ENCODE measurements at places on chromosomes 6 and 20. TPM values are rescaled to one million over a fixed set of nuclear protein-coding genes. Genes with fewer than 3 reads are reported as not detected.

Gene POPDC3
- 10.1 TPM for total RNA-seq

Gene ARID1B
- total RNA-seq, result 137 TPM

DNA sequence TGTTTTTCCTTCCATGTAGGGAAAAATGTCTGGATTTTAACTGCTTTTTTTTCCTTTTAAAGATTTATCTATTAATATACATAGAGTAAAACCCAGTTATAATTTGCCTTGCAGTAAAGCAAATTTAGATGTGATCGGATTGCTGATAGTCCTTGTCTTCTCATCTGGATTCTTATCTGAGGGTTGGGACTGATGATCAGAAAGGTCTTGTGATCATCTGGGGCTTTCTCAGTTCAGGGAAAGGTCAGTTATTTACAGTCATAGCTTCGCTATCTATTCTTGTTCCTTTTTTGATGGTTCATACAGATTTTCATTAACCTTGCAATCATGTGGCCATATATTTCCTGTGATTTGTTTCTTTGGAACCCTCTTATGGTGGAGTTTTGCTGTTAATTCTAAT is 63.8 kb upstream of the CLDN20 start:
- peak overlapping the region; percentile 89 for H3K27ac ChIP-seq
- no peaks in the 10 kb centered on the region for H3K27me3 ChIP-seq
- peaks cover 33% of the 10 kb centered on the region for H3K4me1 ChIP-seq
- no peak for DNase-seq
- no peaks in the 10 kb centered on the region for H3K36me3 ChIP-seq

- no peak for DNase-seq
- no peak overlapping the region for H3K4me3 ChIP-seq
- peaks cover 1% of the 10 kb centered on the region for H3K36me3 ChIP-seq
- H3K4me1 ChIP-seq, result peaks cover 25% of the 10 kb centered on the region
Observed at GRCh38 chr6:166996406-166996805, 2.8 kb upstream of the CEP43 start.

Gene WFDC2
- 61.3 TPM for total RNA-seq

DNA sequence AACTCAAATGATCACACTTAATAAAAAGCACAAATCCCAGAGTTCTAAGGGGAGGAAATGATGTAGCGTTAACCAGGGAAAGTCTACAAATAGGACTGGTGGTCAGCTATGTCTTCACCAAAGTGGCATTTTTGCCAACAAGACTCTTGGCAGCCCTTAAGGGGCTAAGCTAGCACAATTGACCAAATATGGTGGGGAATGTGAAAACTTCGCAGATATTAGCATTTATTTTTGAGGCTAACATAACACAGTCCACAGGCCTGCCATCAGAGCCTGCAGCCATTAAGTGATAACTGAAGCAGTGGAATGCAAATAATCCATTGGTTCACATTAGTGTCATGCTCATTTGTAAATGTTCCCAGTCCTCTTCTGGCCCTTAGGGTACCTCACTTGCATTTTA is 274.6 kb downstream of the FOXC1 start:
- peaks cover 49% of the 10 kb centered on the region for H3K4me1 ChIP-seq
- H3K4me3 ChIP-seq, result no peak overlapping the region
- peak overlapping the region; percentile 96 for H3K27ac ChIP-seq
- no peaks in the 10 kb centered on the region for H3K27me3 ChIP-seq
- no peaks in the 10 kb centered on the region for H3K36me3 ChIP-seq

DNA sequence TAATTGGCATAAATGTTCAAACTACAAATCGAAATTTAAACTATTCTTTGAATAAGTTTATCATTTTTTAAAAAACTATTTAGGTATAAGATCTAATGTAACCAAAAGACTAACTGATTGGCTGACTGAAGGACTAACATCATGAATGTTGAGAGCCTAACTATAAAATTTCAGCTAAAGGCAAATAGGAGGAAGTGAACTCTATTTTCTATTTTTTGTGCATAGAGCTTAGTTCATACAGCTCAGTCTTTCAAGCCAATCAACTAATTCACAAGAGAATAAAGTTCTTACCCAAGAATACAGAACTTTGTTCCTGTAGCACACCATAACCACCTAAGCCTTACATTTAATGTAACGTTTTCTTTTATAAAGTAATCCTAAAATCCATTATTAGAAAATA is 46.3 kb upstream of the STXBP5 start:
- H3K4me3 ChIP-seq, result no peak overlapping the region
- H3K4me1 ChIP-seq, result no peaks in the 10 kb centered on the region
- H3K27ac ChIP-seq, result no peak overlapping the region
- no peaks in the 10 kb centered on the region for H3K36me3 ChIP-seq
- DNase-seq, result no peak

DNA sequence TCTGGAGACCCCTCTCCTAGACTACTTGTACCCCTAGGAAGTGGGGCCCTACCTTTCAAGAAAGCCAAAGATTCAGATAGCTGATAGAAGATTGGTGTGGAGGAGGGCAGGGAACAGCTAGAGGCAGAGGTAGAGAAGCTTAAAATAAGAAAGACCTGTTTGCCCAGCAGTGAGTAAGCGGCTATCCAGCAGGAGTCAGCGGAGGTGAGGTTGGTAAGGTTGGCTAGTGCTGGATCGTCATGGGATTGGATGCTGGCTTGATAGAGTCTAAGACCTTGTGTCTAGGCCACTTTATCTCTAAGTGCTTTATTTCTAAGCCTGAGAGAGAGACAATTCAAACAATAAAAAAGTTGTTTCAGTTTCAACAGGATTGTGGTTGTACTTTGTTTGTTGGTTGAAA is 19.1 kb downstream of the ANKS1A start:
- DNase-seq, result no peak
- peaks cover 2% of the 10 kb centered on the region for H3K36me3 ChIP-seq
- H3K4me1 ChIP-seq, result peaks cover 10% of the 10 kb centered on the region
- no peak overlapping the region for H3K27ac ChIP-seq
- H3K27me3 ChIP-seq, result no peaks in the 10 kb centered on the region
- no peak overlapping the region for H3K4me3 ChIP-seq

GRCh38 chr20:59392736-59393135 is 92.3 kb downstream of the EDN3 start:
- H3K27me3 ChIP-seq, result peaks cover 6% of the 10 kb centered on the region
- no peak overlapping the region for H3K27ac ChIP-seq
- no peak for DNase-seq
- peaks cover 4% of the 10 kb centered on the region for H3K4me1 ChIP-seq

- H3K4me1 ChIP-seq, result peaks cover 50% of the 10 kb centered on the region
- DNase-seq, result no peak
- H3K27me3 ChIP-seq, result no peaks in the 10 kb centered on the region
Observed at GRCh38 chr20:44961011-44961869, 1.0 kb upstream of the TOMM34 start.

- H3K27me3 ChIP-seq, result peaks cover 73% of the 10 kb centered on the region
- no peak overlapping the region for H3K4me3 ChIP-seq
- H3K27ac ChIP-seq, result no peak overlapping the region
- H3K4me1 ChIP-seq, result no peaks in the 10 kb centered on the region
Observed at GRCh38 chr6:31299511-31299910, 27.6 kb upstream of the HLA-C start.

DNA sequence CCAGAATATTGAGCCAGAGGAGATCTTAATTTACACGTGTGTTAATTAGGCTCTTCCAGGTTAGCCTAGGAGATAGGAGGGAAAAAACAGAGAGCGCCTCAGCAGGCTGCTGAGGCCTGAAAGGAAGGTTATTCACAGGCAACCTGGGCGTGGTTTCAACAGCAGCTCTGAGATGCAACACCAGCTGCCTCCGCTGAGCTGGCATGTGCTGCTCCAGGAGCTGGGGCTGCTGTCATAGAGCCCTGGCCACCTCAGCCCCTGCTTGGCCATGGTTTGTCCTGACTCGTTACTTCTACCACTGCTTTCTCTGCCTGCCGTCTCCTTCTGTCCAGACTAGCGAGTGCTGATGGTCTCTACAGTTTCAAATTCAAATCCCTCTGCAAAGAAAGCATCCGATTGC is 32.4 kb upstream of the RPP40 start:
- H3K4me1 ChIP-seq, result peaks cover 35% of the 10 kb centered on the region
- H3K36me3 ChIP-seq, result no peaks in the 10 kb centered on the region
- DNase-seq, result no peak
- no peaks in the 10 kb centered on the region for H3K27me3 ChIP-seq
- no peak overlapping the region for H3K27ac ChIP-seq

DNA sequence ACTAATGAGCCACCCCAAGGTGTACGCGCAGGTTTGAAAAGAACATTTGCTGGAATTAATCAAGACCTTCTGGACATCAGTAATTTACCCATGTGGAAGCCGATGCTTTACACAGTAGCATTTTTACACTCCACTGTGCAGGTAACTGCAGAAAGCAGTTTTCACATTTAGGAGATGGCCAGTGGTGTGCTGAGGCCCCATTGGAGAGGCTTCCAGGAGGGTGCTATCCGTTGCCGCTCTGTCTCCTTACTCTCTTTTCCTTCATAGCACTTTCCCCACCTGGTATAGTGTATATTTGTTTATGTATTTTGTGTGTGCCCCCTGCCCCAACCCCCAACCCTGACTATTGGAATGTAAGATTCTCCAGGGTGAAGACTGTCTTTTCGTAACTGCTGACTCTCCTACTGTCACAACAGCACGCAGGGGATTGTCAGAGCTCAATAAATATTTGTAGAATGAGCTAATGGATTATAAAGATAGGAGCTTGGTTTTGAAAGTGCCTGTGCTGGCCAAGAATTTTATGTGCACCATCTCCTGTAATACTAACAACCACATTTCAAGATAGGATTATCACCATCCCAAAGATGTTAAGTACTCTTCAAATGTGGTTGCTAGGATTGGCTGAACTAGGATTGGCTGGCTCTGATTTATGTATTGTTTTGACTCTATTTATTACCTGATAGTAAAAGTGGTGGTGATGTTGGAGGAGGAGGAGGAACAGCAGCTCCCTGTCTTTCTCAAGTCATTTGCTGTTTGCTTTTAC is 74.0 kb upstream of the GLP1R start:
- H3K27me3 ChIP-seq, result peaks cover 83% of the 10 kb centered on the region
- DNase-seq, result no peak
- H3K4me3 ChIP-seq, result no peak overlapping the region
- peak overlapping the region; percentile 84 for H3K27ac ChIP-seq
- H3K4me1 ChIP-seq, result peaks cover 13% of the 10 kb centered on the region
- H3K36me3 ChIP-seq, result no peaks in the 10 kb centered on the region

- H3K4me3 ChIP-seq, result no peak overlapping the region
- peak overlapping the region; percentile 99 for H3K27ac ChIP-seq
- DNase-seq, result no peak
Observed at GRCh38 chr6:125203395-125203794, 49.8 kb downstream of the TPD52L1 start.

- no peak overlapping the region for H3K4me3 ChIP-seq
- H3K27me3 ChIP-seq, result no peaks in the 10 kb centered on the region
- no peak for DNase-seq
- no peak overlapping the region for H3K27ac ChIP-seq
- H3K4me1 ChIP-seq, result peaks cover 11% of the 10 kb centered on the region
Observed at GRCh38 chr6:109718991-109719390, 27.9 kb downstream of the FIG4 start.

Gene KCNK5
- 2.9 TPM for total RNA-seq

DNA sequence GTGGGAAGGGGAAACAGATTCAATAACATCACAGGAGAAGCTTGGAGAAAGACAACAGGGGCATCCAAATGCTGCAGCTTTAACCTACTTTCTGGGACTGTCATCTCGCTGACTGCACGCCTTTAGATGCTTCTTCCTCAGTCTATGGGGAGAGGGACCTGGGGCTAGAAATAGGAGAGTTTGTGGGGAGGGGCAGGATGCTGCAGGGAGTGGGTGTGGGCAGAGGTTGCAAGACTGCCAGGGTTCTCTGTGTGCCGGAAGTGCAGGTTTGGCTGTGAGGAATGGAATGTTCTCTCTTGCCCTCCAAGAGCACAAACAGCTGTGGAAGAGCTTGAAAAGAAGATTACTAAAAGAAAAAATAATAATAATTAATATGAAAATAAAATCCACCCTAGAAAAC is 93.2 kb downstream of the FOXO3 start:
- no peaks in the 10 kb centered on the region for H3K27me3 ChIP-seq
- peak overlapping the region; percentile 64 for H3K27ac ChIP-seq
- DNase-seq, result no peak
- peaks cover 5% of the 10 kb centered on the region for H3K36me3 ChIP-seq
- peaks cover 84% of the 10 kb centered on the region for H3K4me1 ChIP-seq

Gene PTK6
- total RNA-seq, result 0.11 TPM

DNA sequence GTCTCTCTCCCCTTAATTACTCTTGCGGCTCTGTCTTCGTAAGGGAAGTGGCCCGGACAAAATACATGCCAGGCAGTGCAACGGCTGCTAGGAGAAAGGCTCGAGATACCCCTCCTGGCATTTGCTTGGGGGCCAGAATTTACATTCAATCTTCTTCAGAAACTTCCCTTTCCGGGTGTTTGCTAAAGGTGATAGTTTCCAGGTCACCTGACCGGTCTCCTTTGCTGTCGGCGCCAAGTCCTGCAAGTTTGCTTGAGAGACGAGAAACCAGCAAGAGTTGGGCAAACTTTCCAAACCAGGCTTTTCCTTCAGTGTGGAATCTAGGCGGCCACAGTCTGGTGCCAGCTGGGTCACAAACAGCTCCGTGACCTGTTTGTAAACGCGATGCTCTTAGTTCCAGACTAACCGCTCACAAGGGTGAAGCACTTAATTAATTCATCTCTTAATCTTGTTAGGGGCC is 563 bp upstream of the SRSF3 start:
- no peak for DNase-seq
- peaks cover 10% of the 10 kb centered on the region for H3K36me3 ChIP-seq
- peaks cover 29% of the 10 kb centered on the region for H3K4me1 ChIP-seq
- H3K27me3 ChIP-seq, result no peaks in the 10 kb centered on the region

DNA sequence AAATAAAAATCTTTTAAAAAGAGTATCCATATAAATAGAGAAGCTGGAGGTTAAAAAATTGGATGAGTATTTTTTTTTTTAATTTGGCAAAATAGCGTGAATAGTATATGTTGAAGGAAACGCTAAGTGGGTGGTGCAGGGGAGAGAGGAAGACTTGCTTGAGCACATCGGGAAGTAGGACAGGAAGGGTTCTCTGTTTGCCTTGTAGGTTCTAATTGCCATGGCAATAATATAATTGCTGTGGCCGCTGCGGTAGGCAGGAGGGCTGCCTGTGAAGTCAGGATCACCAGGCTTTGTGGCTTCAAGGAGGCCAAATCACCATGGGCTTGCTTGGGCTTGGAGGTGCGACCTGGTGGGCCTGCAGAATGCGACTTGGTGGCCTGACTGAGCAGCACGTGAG is 35.1 kb downstream of the IGF2R start:
- DNase-seq, result no peak
- H3K4me3 ChIP-seq, result no peak overlapping the region
- no peaks in the 10 kb centered on the region for H3K27me3 ChIP-seq
- peaks cover 33% of the 10 kb centered on the region for H3K36me3 ChIP-seq
- H3K4me1 ChIP-seq, result peaks cover 14% of the 10 kb centered on the region
- H3K27ac ChIP-seq, result no peak overlapping the region

Data from mesothelial cell of epicardium (in vitro differentiated cells).